ENCODE measurements at places on chromosomes 16 and 17.

- DNase-seq, result no peak
These were observed 1.1 kb downstream of the ELP5 start for GRCh38 chr17:7253082-7253481.

DNA sequence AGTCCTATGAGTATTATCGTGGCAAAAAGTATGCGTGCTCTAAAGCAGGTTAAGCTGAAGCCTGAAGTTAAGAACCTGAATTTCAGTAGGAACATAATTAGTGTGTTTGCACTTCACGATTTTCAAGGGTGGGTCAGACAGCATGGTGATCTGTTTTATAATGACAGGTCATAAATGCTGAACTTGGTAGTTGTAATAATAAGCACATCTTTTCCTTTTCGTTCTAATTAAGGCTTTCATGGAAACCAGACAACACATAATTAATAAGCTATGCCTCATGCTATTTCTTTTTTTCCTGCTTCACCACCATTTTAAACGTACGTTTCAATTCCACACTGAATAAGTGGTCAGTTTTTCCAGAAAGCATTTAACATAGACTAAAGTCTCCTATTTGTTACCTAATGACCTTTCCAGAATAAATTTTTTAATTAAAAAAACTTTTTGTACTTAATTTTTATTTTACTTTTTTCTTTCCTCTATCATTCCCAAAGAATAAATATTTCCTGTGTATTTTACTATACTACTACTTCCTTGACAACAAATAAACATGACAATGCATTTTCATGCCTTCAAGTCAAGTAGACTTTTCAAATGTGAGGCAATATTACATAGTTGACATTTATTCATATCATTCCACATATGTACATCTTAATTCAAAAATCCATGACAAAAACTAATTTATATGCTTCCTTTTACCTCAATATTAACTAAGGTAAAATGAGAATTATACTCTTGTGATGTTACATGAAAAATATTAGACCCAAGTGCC lies 22.4 kb downstream of the CMC2 start:
- no peak for DNase-seq

DNA sequence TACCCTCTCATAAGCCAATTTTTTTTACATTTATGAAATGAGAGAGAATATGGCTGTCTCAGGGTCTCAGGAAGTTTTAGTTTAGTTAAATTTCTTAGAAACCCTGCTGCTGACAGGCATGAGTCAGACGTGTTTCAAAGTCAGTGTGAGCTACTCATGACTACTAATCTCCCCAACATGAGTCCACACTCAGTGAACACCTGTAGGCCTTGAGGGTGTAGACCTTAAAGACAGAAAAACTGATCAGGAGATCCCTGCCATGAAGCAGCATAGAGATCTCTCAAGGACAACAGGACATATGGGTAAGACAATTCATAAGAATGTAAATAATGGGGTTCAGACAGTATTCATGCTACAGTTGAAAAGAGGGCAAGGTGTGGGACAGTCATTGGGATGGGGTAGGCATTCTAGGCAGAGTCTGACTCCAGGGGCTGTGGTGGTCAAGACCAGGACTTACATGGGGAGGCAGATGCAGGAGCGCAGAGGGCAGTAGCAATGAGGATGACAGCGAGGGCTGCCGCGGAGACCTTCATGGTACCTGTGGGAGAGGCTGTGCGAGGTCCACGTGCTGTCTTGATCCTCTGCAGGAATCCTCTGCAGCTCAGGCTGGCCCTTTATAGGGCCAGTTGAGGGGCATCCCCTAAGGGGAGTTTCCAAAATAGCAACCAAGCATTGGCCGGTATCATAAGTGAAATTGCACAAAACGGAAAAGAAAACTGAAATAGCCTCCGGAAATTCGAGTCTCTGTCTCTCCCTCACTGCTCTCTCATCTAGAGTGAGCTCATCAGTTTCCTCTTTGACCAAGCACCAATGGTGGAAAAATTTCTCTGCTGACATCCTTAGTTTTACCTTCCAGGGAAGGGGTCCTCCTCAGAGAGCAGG lies at the start of gene CCL5:
Gene CCL5 (minus strand): TSS at position 588 of the 882 bp plus-strand sequence.
- no peak for DNase-seq

DNA sequence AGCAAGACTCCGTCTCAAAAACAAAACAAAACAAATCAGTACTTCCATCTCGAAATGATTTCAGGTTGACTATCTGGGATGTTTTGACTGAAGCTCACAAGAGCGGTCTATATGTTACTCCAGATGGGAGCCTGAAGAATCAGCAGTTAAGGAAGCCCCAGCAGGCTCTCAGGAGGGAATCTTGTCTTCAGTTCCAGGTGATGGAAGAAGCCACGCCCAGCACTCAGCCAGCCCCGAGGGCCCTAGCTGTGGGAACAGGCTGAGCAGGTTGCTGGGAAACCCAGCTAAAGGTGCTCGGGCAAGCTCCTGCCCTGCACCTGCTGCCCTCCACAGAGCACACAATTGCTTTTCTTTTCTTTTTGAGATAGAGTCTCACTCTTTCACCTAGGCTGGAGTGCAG lies 32.4 kb downstream of the WIPI1 start:
- no peak for DNase-seq

- DNase-seq, result no peak
These were observed 7.3 kb downstream of the CX3CL1 start for GRCh38 chr16:57379579-57379978.

- DNase-seq, result no peak
These were observed 88.5 kb upstream of the TOB1 start for GRCh38 chr17:50954641-50955121.

GRCh38 chr16:16007743-16008111 lies 58.3 kb downstream of the ABCC1 start:
- DNase-seq, result no peak

GRCh38 chr17:59696682-59697277 lies 10.4 kb downstream of the PTRH2 start:
- DNase-seq, result no peak

DNA sequence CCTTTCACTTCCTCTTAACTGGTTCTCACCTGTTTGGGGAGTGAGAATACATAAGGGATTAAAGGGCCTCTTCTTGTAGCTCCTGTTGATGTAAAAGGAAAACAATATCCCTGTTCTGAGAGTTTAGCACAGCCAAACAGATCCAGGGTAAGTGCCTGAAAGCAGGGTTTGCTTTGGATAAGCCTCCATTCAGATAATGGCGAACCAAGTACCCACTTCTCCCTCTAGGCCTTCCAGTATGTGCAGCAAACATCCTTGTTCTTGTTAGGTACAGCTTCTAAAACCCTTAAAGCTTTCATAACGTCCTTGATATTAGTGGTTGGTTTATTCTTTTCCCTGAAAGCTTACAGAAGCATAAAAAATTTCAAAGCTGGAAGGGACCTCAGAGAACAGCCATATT lies 130.6 kb upstream of the DNAH9 start:
- DNase-seq, result no peak

DNA sequence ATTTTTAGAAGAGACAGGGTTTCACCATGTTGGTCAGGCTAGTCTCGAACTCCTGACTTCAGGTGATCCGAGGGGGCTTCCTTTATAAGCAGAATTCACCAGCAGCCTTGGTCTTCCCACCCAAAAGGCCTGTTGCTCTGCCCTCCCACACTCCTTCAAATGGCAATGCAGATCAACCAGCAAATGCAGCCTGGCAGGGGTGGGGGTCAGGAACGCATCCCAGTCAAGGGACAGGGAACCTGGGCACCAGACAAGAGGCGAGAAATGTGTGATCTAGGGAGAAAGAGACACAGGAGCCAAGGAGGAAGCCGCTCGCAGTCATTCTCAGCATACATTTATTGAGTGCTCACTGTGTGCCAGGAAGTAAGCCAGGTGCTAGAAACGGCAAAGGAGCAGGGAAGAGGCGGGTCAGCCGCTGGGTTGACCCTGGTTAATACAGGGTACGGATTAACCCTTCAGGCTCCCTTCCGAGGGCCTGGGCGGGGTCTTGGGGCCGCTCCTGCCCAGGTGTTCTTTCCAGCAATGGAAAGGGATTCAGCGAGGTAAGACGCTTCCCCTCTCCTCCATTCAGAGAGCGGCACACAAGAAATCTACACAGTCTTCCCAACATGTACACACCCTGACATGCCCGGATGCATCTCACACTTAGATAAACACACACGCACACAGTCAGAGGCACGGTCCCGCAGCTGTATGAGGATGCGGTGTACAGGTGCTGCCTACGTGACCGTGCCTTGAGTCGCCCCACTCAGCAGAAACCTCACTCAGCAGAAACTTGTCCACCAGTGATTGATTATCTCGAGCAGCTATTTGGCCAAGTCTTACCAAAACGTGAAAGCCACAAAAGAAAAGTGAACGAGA lies 6.6 kb upstream of the PITPNA start:
- DNase-seq, result no peak

DNA sequence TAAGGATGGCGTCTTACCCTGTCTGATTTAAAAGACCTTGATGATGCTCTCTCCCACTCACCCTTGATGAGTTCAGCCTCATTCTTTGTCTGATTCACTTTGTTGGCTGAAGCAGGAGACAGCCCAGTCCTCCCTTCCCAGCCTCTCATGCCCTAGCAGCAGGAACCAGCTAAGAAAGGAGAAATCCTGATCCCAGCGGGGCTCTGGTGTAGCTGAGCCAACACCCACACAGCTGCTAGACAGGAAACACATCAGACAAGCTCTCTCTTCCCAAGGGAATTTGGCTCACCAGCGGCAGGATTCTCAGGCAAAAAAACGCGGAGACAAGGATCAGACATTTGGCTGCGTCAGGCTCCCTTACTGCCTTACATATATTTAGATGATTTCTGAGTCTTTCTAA lies 211.5 kb downstream of the CDH11 start:
- no peak for DNase-seq

- no peak for DNase-seq
These were observed 54.3 kb upstream of the RBFOX3 start for GRCh38 chr17:79664930-79665737.

DNA sequence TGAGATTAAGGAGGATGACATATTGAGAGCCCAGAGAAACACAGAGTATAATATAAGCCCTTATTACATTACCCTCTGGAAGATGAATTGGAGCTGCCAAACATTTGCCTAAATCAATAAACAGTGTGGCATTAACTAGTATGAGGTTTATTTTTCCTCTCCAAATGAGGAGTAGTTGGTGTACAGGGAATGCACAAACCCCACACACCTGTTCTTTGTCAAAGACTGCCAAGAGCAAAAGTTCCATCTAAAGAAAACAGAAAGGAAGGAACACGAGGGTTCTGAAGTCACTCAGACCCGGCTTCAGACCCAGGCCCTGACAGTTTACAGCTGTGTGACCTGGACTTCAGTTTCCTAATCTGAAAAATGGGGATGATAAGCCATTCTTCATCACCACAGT lies 138.1 kb downstream of the SHISA9 start:
- no peak for DNase-seq

DNA sequence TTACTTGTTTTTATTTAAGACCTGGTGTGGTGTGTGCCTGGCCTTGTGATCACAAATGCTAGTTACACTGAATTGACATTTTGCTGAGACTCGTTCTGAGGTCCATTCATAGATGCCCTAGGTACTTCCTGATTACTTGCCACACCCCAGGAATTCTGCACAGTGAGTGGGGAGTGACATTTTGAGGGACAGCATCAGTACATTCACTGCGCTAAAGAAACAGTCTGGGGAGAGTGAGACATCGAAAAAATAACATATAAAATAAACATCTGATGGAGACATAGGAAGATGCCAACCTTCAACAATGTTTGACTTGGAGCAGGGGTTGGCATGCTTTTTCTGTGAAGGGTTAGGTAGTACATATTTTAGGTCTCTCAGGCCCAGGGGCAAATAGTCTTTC lies 30.4 kb downstream of the ABCC1 start:
- DNase-seq, result no peak

DNA sequence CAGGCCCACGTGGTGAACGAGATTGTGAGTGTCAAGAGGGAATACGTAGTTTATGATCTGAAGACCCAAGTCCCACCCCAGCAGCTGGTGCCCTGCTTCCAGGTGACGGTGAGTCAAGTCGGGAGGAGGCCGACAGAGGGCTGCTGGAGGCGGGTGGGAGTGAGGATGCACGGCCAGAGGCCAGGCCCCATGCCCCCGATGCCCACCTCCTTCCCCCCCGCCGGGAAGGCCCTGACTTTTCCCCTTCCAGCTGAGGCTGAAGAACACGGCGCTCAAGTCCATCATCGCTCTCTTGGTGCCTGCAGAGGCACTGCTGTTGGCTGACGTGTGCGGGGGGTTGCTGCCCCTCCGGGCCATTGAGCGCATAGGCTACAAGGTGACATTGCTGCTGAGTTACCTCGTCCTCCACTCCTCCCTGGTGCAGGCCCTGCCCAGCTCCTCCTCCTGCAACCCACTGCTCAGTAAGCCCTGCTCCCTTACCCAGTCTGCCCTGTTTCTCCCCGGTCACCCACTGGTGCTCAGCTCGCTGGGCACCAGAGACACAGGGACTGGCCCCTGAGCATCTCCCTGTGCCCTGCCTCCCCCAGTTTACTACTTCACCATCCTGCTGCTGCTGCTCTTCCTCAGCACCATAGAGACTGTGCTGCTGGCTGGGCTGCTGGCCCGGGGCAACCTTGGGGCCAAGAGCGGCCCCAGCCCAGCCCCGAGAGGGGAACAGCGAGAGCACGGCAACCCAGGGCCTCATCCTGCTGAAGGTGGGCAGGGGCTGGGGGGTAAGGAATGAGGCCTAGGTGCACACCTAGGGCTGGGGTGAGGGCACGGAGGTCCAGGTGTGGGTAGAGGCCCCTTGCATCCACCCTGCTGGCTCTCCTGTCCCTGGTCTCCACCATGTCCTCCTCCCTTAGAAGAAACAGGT lies 2.6 kb downstream of the ZACN start:
- DNase-seq, result no peak

DNA sequence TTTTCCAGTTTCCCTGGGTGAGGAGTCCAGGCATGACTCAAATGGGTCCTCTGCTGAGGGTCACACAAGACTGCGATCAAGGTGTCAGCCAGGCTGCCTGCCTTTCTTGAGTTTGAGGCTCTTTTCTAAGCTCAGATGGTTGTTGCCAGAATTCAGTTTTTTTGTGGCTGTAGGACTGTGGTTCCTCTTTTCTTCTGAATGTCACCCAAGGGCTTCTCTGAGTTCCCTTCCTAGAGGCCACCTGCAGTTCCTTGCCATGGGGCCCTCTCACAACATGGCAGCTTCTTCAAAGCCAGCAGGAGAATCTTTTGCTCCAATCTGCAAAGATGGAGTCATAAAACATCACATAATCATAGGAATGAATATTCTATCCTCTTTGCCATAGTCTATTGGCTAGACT lies 17.5 kb downstream of the LIMD2 start:
- DNase-seq, result no peak

DNA sequence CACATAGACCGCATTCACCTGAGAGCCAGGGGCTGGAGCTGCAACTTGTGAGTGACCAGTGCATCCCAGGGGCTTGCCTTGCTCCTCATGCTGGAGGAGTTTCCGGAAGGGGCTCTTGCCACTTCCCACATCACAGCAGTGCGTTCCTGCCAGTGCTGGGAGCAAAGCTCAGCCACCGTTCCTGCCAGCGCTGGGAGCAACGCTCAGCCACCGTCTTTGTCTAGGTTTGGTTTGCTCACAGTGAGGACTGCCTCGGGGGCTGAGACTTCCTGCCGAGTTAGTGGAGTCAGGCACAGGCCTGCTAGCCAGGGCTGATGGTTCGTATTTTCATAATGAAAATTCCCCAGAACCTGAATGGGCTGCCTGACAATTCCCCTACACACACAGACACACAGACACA lies 5.4 kb upstream of the CHRNE start:
- no peak for DNase-seq
